ENCODE measurements at places on chromosomes 4 and X.
A peak's percentile ranks its signal among the peaks of the same experiment; 100 is the strongest.

GRCh38 chr4:138898282-138898681 is 117.3 kb upstream of the NOCT start:
- DNase-seq = peak; percentile 90

DNA sequence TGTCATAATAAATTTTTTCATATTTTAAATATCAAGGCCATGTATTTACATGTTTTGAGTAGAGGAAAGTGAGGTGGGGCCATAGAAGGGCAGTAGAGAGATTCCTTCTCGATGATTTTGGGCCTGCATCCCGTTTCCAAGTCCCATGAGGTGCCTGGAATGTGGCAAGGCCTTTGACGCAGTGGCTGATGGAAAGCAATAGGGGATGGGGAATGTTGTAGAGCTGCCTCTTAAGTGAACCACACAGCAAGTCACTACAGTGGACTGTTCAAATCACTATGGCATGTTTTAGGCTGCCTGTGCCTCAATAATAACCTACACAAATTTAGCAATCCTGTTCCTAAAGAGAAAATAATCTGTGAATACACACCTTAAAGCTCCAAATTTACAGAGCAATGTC is 48.3 kb downstream of the ANXA5 start:
- no peak for DNase-seq

DNA sequence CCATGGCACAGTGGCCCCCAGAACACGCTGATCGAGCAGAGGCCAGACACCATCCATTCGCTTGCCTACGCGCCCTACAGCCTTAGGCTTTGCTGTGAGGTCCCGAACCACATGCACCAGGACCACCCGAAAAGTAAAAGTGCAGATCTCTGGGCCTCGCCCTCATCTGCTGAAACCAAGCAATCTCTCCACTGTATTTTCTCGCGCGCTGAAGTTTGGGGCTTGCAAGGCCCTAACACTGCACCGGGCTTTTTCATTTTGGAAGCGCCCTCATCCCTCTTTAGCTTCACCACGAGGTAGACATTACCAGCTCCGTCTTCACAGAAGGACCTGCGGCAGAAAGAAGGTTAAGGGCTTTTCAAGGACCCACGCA is 21.2 kb downstream of the NKX3-2 start:
- DNase-seq = no peak

DNA sequence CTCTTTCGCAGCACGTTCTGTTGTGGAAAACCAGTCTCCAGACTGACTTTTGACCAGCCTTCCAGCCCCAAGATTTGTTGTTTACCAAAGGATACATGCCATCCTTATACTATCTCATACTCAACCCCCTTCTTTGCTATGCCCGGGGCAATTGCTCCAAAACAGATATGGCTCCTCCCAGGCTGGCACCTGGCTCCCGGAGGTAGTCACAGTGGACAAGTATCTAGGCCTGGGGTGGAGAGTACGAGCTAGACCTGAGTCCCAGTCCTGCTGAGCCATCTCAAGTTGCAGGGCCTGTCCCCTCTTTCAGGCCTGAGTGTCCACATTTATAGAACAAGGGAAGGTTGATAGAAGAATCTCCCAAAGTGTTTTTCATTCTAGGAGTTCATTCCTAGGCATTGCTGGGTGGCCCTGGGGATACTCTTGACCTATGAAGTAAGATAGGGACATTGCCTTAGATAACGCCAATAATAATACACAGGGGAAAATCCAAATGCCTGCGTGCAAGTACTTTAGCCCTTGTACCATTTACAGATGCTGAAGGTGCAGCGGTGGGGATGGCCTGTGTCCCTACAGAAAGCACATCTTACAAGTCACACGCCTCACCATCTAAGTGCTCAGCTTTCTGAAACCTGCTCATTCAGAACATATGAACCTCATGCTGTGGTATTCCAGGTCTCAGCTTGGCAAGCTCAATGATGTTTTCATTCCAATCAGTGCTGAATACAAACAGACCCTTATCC is 136.7 kb upstream of the MAMLD1 start:
- DNase-seq = no peak

- no peak for DNase-seq
Measured at GRCh38 chr4:185457136-185457535, 14.4 kb downstream of the CCDC110 start.

DNA sequence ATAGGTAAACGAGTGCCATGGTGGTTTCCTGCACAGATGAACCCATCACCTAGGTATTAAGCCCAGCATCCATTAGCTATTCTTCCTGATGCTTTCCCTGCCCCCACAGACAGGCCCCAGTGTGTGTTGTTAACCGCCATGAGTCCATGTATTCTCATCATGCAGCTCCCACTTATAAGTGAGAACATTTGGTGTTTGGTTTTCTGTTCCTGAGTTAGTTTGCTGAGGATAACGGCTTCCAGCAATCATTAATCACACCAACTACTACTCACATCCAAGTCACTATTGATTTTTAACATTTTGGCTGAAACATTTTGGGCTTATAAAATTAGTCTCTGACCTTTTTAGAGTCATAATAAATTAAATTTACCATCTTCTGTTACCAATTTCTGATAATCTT is 205.3 kb downstream of the SPOCK3 start:
- peak; percentile 85 for DNase-seq

- DNase-seq = no peak
Measured at GRCh38 chrX:16825264-16826035, 39.2 kb downstream of the TXLNG start.

- no peak for DNase-seq
Measured at GRCh38 chr4:7575426-7575825, 140.7 kb upstream of the PSAPL1 start.

- DNase-seq = no peak
Measured at GRCh38 chr4:54658252-54659093, 716 bp downstream of the KIT start.

- no peak for DNase-seq
Measured at GRCh38 chrX:13815664-13816063, 1.2 kb downstream of the GPM6B start.

DNA sequence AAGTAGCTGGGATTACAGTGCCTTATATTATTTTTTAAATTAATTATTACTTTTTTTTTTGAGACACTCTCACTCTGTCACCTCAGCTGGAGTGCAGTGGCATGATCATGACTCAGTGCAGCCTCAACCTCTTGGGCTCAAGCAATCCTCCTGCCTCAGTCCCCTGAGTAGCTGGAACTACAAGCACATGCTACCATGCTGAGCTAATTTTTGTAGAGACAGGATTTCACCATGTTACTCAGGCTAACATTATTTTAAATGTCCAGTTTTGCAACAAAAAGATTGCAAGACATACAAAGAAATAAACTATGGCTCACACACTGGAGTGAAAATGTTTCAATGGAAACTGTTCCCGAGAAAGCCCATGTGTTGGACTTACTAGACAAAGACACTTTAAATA is 59.2 kb downstream of the MND1 start:
- DNase-seq = no peak

DNA sequence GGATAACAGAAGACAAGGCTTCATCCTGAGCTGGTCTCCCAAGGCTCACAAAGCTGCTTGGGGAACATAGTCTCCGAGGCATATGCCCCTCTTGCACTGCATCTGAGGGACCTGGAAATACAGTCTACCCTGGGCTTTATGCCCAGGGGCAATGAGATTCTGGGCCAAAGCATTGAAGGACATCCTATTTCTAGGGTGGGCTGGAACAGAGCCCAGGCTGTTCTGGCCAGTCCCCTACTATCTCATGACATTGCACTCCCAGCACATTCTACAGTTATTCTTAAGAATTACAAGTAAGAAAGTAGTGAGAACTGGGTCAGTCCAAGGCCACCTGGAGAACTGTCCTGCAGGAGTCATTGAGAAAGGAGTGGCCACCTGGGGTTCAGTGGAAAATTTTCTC is 107.6 kb downstream of the USP46 start:
- no peak for DNase-seq
